ENCODE measurements at places on chromosomes 3 and 15.

DNA sequence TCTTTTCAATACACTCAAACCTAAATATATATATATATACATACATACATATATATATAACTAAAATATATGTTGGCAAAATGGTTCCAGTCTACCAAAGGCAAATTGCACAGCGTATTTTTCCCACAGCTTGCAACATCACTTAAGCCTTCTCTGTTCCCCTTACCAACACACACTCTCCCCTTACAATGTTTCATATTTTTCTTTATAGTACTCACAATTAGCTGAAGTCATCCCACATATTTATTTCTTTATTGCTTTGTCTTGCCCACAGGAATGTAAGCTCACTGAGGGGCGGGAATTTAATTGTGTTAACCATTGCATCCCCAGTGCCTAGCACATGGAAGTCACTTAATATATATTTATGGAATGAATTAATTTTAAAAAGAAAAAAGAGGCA lies 288.3 kb downstream of the ULK4 start:
- DNase-seq, result peak; percentile 15

DNA sequence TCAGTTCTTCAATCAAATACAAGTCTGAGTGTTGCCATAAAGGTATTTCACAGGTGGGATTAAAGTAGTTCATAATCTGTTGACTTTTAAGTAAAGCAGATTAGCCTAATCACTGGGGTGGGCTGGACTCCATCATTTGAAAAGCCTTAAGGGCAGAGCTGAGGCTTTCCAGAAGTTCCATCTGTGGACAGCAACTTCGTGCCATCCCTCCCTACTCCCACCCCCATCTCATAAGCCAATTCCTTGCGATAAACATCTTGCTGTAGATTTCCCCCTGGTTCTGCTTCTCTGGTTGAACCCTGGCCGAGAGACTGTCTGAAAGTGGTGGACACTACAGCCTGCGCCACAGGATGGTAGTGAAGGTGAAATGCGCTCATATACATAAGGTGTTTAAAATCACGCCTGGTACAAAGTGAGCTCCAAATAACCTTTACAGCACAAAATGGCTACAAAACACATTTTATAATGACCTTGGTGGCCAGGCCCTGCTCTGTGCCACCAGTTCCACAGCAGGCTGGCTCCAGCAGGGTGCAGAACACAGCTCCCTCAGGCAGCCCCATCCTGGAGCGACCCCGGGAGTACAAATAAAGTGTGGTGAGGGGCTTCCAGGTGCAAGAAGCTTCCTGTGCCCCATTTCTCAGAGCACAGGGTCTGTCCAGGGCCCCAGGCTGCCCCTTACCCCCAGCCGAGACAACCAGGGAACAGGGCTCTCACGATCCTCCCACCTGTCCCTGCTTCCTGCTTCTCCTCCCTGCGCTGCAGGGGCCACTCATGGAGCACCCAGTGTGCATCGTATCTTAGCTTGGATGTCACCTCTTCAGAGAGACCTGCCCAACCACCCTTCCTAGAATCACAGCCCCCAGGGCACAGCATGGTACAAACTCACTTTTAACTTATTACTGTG lies 25.8 kb upstream of the GATA2 start:
- DNase-seq, result no peak

GRCh38 chr3:53162672-53163443 lies 1.8 kb downstream of the PRKCD start:
- DNase-seq, result peak; percentile 34

DNA sequence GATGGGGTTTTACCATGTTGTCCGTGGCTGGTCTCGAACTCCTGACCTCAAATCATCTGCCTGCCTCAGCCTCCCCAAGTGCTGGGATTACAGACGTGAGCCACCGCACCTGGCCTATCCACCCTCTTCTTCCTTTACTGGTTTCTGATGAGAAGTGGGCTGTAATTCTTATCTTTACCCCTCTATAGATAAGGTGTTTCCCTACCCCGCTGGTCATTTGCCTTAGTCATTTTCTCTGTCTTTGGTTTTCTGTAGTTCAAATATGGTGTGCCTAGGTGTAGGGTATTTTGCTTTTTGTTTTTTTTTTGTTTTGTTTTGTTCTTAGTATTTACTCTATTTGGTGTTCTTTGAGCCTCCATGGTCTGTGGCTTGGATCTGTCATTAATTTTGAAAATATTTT lies 41.3 kb downstream of the APBA2 start:
- DNase-seq, result no peak

- DNase-seq, result no peak
Measured at GRCh38 chr3:10454907-10455544, 50.4 kb downstream of the ATP2B2 start.

- peak; percentile 8 for DNase-seq
Measured at GRCh38 chr3:179410331-179410730, 40.9 kb downstream of the GNB4 start.

GRCh38 chr3:32208447-32208846 lies 30.0 kb upstream of the CMTM8 start:
- DNase-seq, result no peak

DNA sequence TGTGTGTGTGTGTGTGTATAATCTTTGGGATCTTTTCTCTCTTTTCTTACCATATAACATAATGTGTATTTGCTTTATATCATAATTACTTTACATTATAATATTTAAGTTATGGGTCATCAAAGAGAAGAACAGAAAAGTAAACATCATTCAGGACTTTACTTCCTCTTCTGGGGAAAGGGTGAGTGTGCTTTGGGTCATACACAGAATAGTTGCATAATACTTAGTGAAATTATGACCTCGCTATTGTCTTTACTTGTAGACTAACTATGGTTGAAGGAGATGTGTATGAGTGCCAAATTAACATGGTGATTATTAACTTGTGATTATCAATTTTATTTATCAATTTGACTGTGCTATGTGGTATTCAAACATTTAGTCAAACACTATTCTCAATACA lies 1086.9 kb downstream of the DIPK2A start:
- DNase-seq, result no peak

Data from mesenchymal stem cell (in vitro differentiated cells and primary cell).